A549 (cell line): ENCODE measurements at places on chromosomes 3 and 15. TPM values are rescaled to one million over a fixed set of nuclear protein-coding genes. Genes with fewer than 3 reads are reported as not detected.

DNA sequence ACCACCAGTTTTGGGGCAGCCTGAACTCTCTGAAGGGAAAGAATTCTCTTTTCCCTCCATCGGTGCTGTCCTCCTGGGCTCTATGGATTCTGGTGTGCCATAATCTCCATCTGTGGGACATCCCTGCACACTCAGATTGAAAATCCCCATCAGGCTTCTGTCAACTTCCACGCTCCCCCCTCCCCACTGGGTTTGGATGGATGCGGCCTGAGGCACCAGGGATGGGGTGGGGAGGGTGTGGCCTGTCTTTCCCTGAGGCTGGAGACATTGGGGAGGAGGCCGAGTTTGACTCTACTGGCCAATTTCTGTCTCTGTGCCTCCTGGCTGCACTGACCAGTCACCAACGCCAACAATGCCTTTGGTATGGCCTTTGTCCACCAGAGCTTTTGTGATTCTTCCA is 16.3 kb upstream of the FBLN2 start:
- DNase-seq: no peak

- DNase-seq: no peak
These were observed 85.2 kb downstream of the KBTBD8 start for GRCh38 chr3:67083277-67083676.

- DNase-seq: no peak
These were observed 116.8 kb downstream of the FBLN2 start for GRCh38 chr3:13665582-13666226.

DNA sequence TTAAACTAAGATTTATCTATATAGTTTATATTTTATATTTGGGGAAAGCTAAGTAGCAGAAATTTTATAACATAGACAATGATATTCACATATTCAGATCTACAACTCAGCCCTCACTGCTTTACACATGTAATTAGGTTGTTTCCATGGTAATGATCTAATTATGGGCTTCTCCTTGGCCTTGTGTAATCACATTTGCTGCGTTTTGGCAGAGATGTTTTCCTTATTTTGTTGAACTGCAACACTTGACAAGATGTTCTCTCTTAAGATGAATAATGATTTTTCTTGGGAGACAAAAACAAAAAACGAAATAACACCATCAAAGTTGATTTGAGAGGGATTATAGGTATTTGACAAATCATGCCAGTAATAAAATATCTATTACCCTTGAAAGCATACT is 635.6 kb upstream of the TBL1XR1 start:
- DNase-seq: no peak

DNA sequence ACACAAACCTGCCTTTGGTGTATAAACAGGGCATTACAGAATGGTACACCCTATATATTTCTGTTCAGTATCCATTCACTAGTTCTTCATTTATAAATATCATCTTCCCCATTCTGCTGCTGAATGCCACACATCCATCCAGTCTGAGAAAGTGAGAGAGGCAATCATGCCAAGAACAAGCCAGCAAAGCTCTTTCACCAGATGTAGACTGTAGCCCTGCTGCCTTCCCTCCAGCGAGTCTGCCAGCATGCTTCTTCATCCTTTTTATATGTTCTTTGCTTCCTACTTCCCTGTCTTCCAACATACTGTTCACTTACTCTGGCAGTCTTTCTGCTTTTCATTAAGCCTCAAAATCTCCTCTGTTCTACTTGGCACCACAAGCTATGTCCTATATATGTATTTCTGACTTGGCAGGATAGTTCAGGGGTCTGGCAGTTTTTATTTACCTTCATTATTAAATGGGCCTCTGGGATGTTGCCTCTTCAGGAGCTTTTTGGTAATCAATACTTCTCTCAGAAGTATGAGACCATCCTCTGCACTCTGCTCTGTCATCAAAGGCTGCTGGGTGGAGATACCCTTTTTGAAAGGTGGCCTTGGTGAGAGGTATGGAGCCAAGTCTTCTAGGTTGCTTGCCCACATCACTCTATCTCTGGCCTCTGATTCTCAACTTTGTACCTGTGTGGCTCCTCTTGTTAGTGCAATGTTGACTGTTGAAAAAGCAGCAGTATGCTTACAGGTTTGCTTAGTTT is 48.6 kb downstream of the CHP1 start:
- no peak for DNase-seq

- DNase-seq: no peak
These were observed 582.6 kb upstream of the UBE2E2 start for GRCh38 chr3:22620498-22620897.

DNA sequence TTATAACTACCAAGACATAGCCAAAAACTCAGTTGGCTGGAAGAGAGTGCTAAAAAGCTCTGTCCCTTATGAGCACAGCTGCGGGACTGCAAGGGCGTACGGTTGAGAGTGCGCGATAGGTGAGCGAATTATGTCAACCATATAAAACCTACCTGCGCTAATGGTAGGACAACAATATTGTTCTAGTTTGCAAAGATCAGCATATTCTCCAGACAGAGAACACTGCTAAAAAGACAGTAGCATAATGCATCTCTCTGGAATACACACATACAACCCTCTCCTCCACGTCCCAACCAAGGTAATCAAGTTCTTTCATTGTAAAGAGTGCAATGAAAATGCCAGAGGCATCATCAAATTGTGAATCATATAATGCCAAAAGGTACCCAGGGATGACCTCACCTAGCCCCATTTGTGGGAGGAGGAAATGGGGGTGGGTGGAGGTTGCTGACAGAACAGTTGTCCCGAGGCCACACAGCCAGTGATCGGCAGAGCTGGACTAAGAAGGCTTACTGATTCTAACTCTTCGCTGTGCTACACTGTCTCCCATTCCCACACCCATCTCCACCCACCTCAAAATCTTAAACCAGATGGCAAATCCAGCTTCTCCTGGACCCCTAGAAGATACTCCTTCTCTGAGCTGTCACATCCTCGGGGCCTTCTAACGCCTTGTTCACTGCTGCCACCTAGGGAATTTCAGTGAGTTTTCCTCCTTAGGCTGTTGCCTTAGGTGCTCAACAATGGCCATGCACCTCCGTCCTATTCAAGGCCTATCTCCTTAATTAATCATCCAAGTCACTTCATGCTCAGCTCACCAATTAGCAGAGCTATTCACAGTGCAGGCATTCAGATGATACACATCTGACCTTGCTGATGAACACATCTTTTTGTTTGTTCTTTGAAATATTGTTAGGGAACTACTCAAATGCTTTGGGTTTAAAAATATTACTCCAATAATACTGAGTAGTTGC is 60.7 kb downstream of the RPL22L1 start:
- DNase-seq: peak; percentile 55

- peak; percentile 84 for DNase-seq
These were observed 4.5 kb upstream of the SEMA3B start for GRCh38 chr3:50264383-50264963.

GRCh38 chr3:167950212-167950611 is 145.5 kb downstream of the GOLIM4 start:
- no peak for DNase-seq

DNA sequence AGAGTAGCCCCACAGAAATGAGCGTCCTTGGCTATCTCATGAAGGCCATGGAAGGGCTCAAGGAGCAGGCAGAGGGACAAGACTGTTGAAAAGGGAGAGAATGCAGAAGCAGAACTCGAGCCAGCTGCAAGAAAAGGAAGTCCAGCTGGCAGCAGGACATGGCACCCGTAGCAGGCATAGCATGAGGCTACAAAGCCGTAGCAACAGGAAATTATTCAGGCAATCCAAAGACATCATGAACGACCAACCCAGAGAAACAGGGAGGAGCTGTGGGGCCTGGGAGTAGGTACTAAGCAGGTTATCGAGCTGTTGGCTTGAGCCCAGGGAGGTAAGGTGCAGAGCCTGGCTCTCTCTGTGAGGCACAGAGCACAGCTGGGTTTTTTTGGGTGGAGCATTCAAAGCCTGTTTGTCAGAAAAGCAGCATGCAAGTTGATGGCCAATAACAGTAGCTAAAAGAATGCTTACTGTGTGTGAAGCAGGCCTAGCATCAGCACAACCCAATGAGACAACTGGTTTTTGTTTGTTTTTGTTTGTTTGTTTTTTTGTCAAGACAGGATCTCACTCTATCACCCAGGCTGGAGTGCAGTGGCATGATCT is 144.0 kb upstream of the SMAD3 start:
- no peak for DNase-seq

DNA sequence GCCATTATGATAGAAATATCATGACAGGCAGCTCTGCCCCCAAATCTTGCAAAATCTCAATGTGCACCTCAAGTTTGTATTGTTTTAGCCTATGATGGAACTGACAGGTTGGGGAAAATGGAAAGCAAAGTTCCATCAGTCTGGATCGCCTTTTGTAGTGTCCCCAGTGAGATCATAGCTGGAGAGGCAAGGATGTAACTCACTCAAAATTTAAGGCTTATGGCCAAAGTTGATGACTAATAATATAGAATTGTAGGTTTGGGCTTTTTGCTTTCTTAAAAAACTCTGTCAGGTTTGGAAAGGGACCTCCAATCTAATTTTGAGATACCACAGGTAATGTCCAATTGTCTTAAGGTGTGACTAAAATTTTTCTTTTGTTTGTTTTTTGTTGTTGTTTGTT is 1.4 kb upstream of the ACP3 start:
- no peak for DNase-seq

- DNase-seq: no peak
These were observed 42.8 kb downstream of the ILDR1 start for GRCh38 chr3:121979246-121979645.

GRCh38 chr15:73485372-73485771 is 42.4 kb downstream of the REC114 start:
- DNase-seq: no peak

DNA sequence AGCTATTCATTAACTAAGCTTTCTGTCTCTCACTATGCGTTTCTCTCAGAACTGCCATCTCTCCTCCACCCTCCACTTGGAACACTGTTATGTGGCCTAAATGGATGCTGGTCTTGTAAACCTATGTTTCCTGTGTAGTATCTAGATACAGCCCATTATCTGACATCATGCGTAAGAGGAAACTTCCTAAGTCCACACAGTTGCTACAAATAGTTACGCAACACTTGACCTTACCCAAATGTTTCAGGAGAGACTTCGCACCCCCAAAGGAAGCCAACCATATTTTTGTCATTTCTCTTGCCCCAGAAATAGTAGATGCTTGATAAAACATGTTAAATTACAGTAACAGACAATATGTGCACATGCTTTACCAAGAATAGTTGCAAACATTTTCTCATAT is 87.2 kb upstream of the TPRG1 start:
- no peak for DNase-seq

GRCh38 chr3:107545680-107546120 is 22.9 kb downstream of the BBX start:
- DNase-seq: no peak

DNA sequence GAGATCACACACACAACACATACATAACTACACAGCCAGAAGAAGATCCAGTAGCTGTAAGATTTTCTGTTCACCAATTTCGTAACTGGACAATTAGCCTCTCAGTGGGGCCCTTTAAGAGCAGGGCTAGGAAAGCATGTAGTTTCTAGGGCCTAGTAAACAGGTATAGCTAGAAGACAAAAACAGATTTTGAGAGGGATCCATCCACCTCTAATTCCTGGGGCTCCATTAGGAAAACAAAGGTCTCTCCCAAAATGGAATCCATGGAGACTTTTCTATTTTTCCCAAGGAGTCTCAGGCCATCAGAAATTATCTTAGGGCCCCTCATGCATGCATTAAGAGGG is 10.5 kb downstream of the KIF15 start:
- no peak for DNase-seq

- no peak for DNase-seq
These were observed at the start of gene CCR4 for GRCh38 chr3:32951410-32951811. CCR4 (plus strand) TSS chr3:32951644; CDS start chr3:32953423, 1,779 bp downstream.

DNA sequence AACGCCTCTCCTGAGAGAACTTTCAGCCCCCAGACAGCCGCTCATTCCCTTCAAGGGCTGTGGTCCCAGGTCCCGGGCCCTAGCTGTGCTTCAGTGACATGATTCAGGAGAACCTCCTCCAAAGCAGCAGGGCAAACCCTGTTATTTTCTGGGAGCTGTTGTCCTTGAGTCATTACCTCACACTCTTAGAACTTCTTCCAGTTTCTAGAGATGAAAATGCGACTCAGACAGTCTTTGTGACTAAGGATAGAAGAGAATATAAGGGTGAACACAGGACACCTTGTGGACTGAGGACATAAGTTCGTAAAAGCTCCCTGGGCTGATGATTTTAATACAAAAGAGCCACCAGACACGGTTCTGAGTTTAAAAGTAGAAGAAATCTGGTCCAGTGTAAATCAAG is 203.8 kb downstream of the RORA start:
- DNase-seq: no peak

GRCh38 chr15:88805031-88805780 is 2.0 kb downstream of the ACAN start:
- no peak for DNase-seq

DNA sequence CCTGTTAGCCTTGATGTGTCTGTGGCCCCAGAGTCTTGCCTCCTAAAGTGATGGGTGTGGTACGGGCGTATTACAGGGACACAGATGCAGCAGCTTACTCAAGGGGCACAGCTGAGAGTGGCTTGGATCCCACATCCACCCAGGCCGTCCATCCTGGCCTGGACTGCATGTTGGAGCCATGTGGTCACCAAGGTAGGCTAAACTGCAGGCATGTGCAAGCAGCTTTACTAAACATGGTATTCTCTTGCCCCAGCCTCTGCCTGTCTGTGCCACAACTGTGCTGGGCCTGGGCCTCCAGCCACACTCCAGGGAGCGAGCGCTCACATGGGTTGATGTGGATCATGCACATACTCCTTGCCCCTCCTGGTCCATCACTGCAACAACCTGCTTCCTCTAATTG is 6.1 kb upstream of the GPR62 start:
- DNase-seq: no peak

DNA sequence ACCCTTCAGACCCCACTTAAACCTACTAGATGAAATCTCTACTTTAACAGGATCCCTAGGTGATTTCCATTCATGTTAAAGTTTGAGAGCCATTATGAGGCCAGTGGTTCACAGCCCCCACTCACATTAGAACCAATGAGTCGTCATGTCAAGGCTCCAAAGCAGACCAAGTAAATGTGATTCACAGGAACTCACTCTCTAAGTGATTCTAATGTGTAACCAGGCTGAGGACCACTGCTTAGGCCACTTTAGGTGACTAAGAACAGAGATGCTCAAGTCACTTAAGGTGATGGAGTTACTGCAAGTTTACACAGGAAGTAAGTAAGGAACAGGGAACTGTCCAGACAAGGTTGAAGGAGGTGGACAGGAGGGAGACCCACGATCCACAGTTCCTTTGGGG is 7.7 kb downstream of the GALNT15 start:
- DNase-seq: no peak

The CD200 gene
- not detected in 3 replicates for polyA plus RNA-seq

The LOXL1 gene
- 0.29 to 0.62 TPM (median 0.44 TPM) in 3 replicates for polyA plus RNA-seq

The P2RY1 gene
- 0.17 to 0.20 TPM (median 0.20 TPM) in 3 replicates for polyA plus RNA-seq

The SOX14 gene
- not detected in 3 replicates for polyA plus RNA-seq

The TP63 gene
- 0.97 to 2.1 TPM (median 1.5 TPM) in 3 replicates for polyA plus RNA-seq

The ADAMTS7 gene
- polyA plus RNA-seq: 2.7 to 3.2 TPM (median 2.9 TPM) in 3 replicates

The DGKG gene
- polyA plus RNA-seq: 13.3 to 17.1 TPM (median 15.3 TPM) in 3 replicates

The SLC35A5 gene
- 18.7 to 21.0 TPM (median 19.0 TPM) in 3 replicates for polyA plus RNA-seq

The FEZF2 gene
- not detected in 3 replicates for polyA plus RNA-seq

The CD200R1 gene
- 0.05 to 0.13 TPM (median 0.08 TPM) in 3 replicates for polyA plus RNA-seq

The APOD gene
- polyA plus RNA-seq: 0.15 to 0.36 TPM (median 0.28 TPM) in 3 replicates

The NLGN1 gene
- not detected in 3 replicates for polyA plus RNA-seq
